Stimulated activated effector memory CD8-positive, alpha-beta T cell treated with anti-CD3 and anti-CD28 coated beads, Interleukin-12 subunit alpha, Interleukin-12 subunit beta, amount 100 ng/mL, for 72 hours (primary cell): ENCODE measurements at places on chromosomes 2 and 18.

DNA sequence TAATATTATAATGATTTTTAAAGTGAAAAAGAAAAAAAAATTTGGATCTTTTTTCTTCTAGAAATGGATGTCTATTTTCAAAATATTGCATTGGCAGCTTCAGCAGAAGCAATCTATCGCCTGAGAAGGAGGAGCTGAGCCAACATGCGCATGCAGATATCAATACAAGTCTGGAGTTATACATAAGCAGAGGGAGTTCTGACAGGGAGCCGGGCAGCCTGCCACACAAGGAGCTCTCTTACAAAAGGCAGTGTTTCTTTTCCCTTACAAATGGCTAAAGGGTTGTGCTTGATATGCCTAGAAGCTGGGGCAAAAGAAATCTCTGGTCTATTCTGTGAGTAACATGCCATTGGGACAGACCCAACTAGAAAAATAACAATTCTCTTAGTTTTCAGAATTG lies 291.9 kb upstream of the TRIB2 start:
- DNase-seq = no peak

DNA sequence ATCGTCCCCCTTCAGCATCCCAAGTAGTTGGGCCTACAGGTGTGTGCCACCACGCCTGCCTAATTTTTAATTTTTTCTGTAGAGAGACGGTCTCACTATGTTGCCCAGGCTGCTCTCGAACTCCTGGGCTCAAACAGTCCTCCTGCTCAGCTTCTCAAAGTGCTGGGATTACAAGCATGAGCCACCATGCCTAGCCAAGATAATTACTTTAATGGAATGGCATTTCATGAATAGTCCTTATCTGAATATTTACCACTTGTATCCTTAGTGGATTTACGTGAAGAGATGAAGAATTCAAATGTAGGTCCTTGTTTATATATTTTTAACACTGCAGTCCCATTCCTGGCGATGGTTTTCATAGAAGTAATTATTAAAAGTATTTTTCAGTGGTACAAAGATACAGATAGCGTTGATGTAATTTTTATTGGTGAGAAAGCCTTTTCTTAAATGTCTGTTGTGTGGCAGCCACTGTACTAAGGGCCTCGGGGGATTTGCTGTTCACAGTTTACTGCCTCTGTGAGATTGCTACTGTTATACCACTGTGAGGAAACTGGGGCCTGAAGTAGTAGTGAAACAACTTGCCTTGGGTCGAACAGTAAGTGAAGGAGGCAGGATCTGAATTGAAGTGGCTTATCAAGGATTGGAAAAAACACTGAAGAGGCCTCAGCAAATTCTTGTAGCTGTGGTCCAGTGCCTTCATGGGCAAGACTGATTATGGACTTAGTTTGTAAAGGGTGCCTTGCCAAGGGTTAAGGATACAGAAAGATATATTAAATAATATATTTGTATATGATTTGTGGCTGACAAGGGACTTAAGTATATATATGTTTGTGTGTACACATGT lies 151.2 kb downstream of the PRPF40A start:
- no peak for DNase-seq

- no peak for DNase-seq
These were observed 112.0 kb upstream of the PNPT1 start for GRCh38 chr2:55805686-55806085.

GRCh38 chr18:60246606-60247005 lies 126.0 kb downstream of the MC4R start:
- no peak for DNase-seq

GRCh38 chr2:96510931-96511595 lies 5.9 kb upstream of the NEURL3 start:
- DNase-seq = no peak

GRCh38 chr2:109403841-109404201 lies 209.9 kb downstream of the SEPTIN10 start:
- no peak for DNase-seq

GRCh38 chr2:108349571-108349928 lies 28.2 kb upstream of the SULT1C4 start:
- DNase-seq = no peak

GRCh38 chr18:76960528-76961035 lies 138.2 kb downstream of the ZNF236 start:
- DNase-seq = no peak

DNA sequence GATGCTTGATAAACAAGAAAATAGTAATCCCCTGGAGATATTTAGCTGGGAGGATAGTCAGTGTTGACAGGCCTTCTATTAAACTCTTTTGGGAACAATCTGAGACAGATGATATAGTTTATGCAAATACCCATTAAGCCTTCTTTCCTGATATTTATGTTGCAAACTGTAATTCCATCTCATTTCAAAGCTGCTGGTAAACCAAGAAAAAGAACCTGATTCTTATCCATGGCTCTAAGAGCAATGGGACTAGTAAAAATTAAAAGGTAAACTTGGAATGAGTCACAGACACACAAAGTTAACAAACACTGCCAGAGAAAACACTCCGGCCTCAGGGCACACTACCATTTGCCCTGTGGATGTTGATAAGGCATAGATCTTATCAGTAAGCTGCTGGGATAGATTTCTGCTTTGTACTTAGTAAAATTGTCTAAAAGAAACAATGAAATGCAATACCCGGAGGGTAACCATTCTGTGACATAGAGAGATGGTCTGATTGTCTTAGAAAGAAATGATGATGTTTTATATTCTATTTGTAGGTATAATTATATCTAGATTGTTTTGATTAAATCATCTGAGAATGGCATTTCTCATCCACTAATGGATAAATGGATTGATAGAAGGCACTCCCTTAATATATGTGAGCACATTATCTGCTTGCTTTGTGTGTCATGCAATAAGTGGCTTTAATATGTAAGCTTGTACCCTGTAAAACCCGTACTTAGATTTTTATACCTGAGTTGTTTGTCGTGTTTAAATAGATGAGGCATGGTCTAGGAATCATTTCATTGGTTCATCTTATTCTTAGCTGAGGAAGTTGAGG lies 13.2 kb downstream of the GALR1 start:
- DNase-seq = no peak

DNA sequence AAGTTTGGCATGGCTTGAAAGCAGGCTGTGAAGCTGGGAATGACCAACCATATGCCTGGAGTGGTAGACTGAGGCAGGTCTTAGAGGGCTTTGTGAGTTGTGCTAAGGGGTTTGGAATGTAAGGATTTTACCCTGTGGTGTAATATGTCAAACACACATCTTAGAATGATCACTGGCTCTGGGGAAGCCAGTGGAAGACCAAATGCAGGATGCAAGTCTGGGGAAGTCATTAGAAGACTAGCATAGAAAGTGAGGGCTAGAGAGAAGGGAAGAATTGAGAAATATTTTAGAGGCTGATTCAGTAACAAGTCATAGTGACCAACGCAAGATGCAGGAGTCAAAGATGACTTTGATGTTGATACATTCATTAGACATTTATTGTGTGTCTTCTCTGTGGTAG lies 3.5 kb upstream of the FHOD3 start:
- DNase-seq = no peak

GRCh38 chr2:68879296-68879695 lies 8.1 kb upstream of the BMP10 start:
- no peak for DNase-seq

GRCh38 chr2:136122661-136123060 lies 4.7 kb upstream of the CXCR4 start:
- DNase-seq = no peak

- no peak for DNase-seq
These were observed 94.3 kb upstream of the TWSG1 start for GRCh38 chr18:9240270-9240669.

GRCh38 chr18:58813561-58814225 lies 51.0 kb upstream of the ZNF532 start:
- DNase-seq = no peak

- DNase-seq = no peak
These were observed 22.0 kb downstream of the STARD6 start for GRCh38 chr18:54335638-54336173.

- no peak for DNase-seq
These were observed 502.4 kb downstream of the FBXO15 start for GRCh38 chr18:73645160-73645715.

DNA sequence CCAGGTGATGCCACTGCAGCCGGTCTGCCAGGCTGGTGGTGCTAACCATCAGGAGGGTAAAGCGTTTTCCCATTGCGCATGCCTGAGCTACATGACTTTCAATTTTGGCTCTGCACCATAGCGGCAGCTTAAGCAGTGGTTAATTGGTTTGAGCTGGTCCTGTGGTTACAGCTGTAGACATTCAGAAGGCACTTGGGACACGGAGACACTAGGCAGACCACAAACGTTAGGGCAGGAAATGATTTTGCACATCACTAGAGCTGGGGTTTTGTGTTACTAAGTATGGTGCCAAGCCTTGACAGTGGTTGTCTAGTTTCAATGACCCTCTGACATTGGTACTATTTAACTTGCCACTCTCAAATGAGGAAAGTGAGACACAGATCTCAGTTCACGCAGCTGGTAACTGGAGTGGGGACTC lies 28.9 kb upstream of the CNOT11 start:
- DNase-seq = peak; percentile 75
